ENCODE measurements at places on chromosomes 12 and 14.

DNA sequence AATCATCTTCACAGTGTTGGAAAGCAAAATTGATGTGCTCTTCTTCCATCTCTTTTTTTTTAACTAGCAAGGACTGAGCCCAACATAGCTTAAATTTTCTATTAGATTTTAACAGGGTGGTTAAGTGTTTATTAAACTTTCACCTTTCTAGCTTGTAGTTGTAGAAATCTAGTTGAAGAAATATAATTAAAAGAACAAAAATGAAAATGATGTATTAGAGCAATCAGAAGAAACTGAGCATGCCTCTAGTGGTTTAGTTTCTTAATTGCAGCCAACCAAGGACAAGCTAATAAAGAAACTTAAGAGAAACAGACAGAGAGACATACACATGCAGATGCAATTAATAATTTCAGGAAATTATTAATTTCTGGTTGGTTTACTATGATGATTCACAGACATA lies 673.0 kb upstream of the LMO3 start:
- ATAC-seq = no peak

DNA sequence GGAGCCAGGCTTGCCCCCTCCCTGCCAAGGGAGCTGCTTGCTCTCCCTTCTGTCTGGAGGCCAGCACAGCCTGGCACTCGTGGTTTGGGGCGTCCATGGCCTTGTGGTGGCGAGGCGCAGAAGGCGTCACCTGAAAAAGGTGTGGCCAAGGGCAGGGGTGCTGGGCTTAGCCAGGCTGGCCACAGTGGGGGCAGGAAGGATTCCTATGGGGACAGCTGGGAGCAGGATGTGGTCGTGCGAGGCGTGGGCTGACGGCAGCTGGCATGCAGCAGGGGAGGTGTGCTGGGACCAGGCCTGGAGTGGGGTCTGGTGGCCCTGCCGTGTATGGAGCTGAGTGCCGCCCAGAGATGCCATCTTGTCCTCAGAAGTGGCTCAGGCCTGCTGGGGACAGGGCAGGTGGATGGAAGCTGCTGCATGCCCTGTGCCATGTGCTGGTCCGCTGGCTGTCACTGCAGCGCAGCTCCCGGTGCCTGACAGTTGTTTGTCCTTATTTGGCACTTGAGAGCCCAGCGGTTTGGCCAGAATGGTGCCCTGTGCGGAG lies 30.0 kb downstream of the SH2B3 start:
- no peak for ATAC-seq

GRCh38 chr12:32302218-32303173 lies 96.9 kb upstream of the FGD4 start:
- ATAC-seq = peak; percentile 86

DNA sequence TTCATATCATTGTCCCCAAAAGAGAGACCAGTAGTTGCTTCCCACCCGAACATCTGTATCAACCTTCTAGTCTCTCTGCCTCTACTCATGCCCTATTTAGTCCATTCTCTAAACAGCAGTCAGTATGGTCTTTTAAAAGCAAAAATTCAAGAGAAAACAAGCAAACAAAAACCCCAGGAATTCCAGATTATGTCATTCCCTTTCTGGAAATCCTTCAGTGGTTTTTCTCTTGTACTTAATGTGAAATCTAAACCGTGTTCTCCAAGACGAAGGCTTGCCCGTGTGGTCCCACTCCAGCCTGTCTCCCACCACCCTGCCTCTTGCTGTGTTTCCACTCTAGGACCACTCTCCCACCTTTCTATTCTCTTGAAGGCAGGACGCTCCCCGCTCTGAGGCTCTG lies 90.8 kb downstream of the TMEM30B start:
- no peak for ATAC-seq

DNA sequence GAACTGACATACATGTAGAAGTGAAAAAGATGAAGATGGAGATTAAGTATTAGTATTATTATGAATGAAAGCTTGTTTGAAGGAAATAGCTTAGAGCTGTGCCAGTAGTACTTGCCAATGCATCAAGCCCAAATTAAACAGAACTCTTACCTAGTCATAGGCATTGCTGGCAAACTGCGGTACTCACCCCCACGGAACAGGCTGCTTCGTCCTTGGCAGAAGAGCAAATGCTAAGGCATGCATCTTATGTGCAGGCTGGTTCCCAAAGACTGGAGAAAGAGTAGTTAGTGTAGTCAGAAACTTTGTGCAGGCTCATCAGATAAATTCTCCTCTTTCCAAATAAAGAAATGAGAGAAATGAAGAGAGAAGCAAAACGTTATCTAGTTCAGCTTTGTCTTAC lies 134.8 kb downstream of the CCDC59 start:
- ATAC-seq = no peak

DNA sequence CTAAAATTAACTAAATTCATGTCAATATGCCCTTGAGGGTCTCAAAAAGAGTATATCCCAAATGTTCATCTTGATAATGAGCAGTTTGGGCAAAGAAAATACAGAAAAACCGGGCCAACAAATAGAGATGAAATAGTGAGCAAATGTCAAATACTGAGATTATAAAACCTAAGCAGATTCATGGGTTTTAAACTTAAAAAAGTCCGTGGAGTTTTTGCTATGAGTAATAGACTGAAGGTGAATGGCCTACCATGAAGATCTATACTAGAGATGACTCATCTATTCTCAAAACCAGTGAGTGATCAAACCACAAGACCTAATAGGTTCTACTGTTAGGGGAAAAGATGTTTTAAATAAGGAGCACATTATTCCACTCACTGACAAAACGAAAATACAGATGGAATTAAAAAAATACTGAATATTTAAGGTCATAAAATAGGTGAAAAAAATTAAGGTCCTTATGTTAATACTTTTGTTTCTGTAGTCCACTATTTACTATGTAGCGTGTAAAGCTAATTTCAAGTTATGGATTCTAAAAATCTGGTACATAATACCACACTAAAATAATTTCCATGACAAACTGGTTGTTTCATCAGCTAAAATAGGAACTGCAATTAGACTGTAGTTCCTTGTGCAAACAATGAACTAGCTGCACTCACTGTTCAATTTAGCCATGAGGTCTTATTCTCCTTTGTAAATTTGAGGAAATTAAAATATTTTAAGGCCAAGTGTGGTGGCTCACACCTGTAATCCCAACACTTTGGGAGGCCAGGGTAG lies 5.0 kb downstream of the HNRNPC start:
- ATAC-seq = peak; percentile 76

- ATAC-seq = peak; percentile 35
These were observed 60.0 kb downstream of the PTPRB start for GRCh38 chr12:70577283-70577634.

- ATAC-seq = no peak
These were observed 203.8 kb upstream of the RGS6 start for GRCh38 chr14:71728386-71728785.

- no peak for ATAC-seq
These were observed 178.8 kb downstream of the KTN1 start for GRCh38 chr14:55758796-55759195.

GRCh38 chr12:25698772-25699171 lies 145.7 kb upstream of the LMNTD1 start:
- no peak for ATAC-seq

GRCh38 chr12:27178723-27179399 lies 65.2 kb upstream of the STK38L start:
- ATAC-seq = no peak

DNA sequence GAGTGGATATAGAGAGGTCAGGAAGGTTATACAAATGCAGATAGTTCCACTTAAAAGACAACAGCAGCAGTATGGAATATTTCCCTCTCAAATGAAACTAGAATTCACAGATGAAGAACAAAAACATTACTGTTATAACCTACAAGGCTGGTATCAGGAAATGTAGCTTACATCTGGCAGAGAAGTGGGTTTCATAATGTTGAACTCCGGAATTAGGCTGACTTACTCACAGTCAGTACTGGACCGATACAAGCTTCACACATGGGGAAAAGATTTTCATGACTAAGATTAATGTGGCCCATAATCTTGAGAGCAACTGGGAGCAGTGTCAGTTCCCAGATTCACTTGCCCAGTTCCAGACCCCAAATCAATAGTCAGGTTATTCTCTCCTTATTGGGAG lies 353.9 kb downstream of the DUSP6 start:
- no peak for ATAC-seq

GRCh38 chr12:24996102-24996797 lies 47.3 kb upstream of the BCAT1 start:
- ATAC-seq = no peak

GRCh38 chr12:45878630-45879255 lies 111.6 kb downstream of the SCAF11 start:
- no peak for ATAC-seq

DNA sequence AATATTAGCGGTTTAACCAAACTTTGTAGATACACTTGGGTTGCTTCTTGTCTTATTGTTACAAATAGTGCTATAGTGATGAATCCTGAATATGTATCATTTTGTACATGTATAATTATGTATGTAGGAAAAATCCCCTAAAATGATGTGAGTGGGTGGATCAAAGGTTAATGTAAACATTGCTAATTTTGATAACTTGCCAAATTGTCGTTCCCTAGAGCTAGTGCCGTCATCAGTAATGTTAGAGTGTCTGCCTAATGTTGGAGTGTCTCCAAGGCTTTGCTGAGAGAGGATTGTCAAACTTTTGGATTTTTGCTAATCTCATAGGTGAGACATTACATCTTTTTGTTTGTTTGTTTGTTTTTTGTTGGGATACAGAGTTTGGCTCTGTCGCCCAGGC lies 44.4 kb downstream of the AEBP2 start:
- ATAC-seq = no peak

DNA sequence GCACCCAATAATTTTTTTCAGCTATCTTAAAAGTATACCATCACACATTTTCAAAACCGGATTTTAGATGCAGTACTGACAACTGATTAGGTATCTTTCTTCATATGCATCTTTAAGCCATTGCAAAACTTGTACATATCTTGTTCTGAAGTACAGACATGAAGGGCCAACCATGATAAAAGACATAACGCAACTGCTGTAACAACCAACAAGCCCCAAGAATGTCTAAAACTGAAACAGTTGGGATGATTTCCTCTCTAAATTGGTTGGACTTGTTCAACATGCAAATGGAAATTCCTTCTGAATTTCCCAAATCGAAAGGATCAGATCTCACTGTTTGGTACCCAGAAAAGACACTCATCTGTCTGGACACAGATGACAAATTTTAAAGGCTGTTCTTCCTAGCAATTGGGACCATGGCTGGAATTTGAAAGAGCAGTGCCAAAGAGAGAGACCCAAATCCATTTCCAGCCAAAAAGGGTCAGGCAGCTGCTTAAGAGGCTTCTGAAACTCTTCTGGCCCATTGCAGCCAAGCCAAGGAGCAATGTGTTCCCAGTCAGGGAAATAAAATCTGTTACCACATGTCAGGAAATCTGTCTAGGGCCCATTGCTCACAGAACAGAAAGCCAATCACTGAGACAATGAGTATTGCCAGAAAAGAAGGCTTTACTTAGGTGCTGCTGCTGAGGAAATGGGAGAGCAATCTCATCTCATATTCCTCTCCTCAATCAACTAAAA lies 1122.4 kb upstream of the USP15 start:
- ATAC-seq = no peak

DNA sequence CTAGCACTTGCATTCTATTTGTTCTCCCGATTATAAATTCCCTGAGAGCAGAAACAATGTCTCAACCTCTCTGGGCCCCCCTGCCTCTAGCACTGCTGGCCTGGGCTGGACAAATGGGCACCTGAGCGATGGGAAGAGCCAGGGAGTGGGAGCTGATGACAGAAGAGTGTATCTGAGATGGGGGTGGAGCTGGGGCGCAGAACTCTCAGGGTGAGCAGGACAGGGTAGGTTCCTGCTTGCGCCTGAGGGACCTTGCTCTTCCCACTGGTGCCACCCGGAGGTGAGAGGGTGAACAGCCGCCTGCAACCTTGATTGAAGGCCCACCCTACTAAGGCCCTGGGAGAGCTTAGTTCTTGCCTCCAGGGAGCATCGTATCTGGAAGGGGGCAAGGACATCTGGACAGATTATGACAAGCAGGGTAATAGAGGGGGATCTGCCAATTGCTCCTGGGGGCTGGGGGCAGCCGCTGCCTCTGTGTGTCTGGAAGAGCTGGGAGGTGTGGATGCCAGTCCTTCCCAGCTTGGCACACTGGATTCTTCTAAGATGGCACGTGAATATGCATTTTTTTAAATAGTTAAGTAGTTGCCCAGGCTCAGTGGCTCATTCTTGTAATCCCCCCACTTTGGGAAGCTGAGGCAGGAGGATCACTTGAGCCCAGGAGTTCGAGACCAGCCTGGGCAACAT lies 43.0 kb upstream of the TSPAN9 start:
- peak; percentile 97 for ATAC-seq

DNA sequence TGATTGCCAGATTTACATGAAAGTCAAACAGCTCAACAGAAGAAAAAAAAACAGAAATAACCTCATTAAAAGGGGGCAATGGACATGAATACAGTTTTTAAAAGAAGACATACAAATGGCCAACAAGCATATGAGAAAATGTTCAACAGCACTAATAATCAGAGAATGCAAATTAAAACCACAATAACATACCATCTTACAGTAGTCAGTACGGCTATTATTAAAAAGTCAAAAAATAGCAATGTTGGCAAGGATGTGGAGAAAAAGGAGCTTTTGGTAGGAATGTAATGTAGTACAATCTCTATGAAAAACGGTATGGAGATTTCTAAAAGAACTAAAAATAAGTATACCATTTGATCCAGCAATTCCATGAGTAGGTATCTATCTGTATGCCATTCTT lies 272.1 kb downstream of the CEP128 start:
- ATAC-seq = no peak

- no peak for ATAC-seq
These were observed 39.0 kb downstream of the NID2 start for GRCh38 chr14:52029881-52030280.

GRCh38 chr14:96497586-96497985 lies 4.6 kb upstream of the PAPOLA start:
- no peak for ATAC-seq

DNA sequence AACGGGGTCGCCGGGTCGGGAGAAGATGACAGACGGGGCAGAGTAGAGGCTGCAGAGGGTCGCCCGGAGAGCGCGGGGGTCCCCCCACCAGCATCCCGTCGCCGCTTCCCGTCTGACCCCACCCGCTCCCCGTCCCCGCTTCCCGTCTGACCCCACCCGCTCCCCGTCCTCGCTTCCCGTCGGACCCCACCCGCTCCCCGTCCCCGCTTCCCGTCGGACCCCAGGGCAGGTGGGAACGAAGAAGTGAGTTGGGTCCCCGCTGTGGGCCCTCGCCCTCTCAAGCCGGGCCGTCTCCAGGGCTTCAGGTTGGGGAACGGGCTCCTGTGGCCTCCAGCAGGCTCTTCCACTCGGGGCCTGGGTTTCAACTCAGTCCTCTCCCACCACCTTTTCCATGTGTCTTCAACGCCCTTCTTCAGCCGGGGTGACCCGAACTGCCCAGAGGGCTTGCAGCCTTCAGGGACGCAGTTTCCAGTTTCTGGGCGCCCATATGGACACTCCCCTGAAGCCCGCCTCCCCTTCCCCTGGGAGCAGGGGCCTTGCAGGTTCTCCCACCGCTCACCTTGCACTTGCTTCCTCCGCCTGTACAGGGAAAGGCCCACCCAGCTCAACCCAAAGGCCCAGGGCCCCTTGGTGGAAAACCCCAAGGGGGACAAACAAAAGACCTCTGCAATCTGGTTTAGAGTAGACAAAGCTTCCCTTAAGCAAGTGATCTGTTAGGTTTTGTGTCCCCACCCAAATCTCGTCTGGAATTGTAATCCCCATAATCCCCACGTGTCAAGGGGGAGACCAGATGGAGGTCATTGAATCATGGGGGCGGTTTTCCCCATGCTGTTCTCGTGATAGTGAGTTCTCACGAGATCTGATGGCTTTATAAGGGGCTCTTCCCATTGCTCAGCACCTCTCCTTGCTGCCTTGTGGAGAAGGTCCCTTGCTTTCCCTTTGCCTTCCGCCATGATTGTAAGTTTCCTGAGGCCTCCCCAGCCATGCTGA lies 66.5 kb downstream of the TNFAIP2 start:
- no peak for ATAC-seq
